Activated T-cell treated with anti-CD3 and anti-CD28 coated beads, Interleukin-2, amount 50 U/mL, for 72 hours (primary cell): ENCODE measurements at places on chromosomes 4 and X.

- H3K4me3 ChIP-seq, result peak overlapping the region; percentile 68
- H3K36me3 ChIP-seq, result no peaks in the 10 kb centered on the region
- peak overlapping the region; percentile 59 for H3K27ac ChIP-seq
- H3K4me1 ChIP-seq, result peaks cover 25% of the 10 kb centered on the region
- peak; percentile 39 for DNase-seq
These were observed 194.2 kb upstream of the C1QTNF7 start for GRCh38 chr4:15233626-15234025.

DNA sequence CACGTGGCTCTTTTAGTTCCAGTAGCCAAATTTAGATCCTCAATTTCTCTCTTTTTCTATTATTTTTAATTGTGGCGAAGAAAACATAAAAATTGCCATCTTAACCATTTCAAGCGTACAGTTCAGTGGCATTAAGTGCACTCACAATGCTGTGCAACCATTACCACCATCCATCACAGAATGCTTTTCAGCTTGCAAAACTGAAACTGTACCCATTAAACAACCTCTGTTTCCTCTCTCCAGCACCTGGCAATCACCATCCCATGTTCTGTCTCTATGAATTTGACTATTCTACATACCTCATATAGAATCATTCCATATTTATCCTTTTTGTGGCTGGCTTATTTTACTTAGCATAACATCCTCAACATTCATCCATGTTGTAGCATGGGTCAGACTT lies 74.9 kb downstream of the METTL14 start:
- peaks cover 2% of the 10 kb centered on the region for H3K36me3 ChIP-seq
- no peaks in the 10 kb centered on the region for H3K4me1 ChIP-seq
- no peak for DNase-seq
- H3K27me3 ChIP-seq, result no peaks in the 10 kb centered on the region
- no peak overlapping the region for H3K27ac ChIP-seq

- no peak for DNase-seq
- peaks cover 2% of the 10 kb centered on the region for H3K36me3 ChIP-seq
- H3K4me3 ChIP-seq, result no peak overlapping the region
- no peaks in the 10 kb centered on the region for H3K4me1 ChIP-seq
- peak overlapping the region; percentile 47 for H3K27ac ChIP-seq
These were observed 71.0 kb upstream of the BMP2K start for GRCh38 chr4:78704981-78705683.

GRCh38 chr4:152996672-152997071 lies 60.5 kb downstream of the FHDC1 start:
- peaks cover 10% of the 10 kb centered on the region for H3K27me3 ChIP-seq
- H3K4me3 ChIP-seq, result no peak overlapping the region
- no peak for DNase-seq
- H3K36me3 ChIP-seq, result no peaks in the 10 kb centered on the region
- H3K4me1 ChIP-seq, result no peaks in the 10 kb centered on the region

DNA sequence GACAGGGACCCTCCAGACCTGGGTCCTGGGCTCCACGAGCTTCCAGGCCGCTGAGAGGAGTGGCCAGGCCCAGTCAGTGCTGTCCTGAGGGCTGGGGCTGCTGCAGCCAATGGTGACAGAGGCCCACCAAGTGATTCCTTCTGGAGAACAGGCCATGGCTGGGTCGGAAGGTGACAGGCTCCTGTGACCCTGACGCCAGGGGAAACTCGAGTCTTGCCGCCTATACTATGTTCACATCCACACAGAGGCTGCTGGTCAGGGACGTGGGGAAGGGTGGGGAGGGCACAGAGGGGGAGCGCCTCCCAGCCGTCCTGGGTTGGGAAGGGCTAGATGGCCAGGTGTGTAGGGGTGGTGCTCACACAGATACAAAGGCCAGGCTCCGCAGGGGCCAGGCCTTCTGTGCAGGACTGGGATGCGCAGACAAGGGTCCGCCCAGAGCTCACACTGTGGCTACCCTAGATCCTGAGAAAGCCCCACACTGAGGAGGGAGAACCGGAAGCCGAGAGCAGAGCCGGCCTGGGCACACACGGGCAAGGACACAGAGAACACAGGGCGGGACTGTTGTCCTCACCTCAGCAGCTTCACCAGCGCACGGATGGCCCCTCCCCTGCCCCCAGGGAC lies 81.4 kb downstream of the HTRA3 start:
- H3K4me1 ChIP-seq, result no peaks in the 10 kb centered on the region
- peaks cover 8% of the 10 kb centered on the region for H3K27me3 ChIP-seq
- DNase-seq, result no peak
- no peak overlapping the region for H3K27ac ChIP-seq
- no peaks in the 10 kb centered on the region for H3K36me3 ChIP-seq

- peaks cover under 1% of the 10 kb centered on the region for H3K4me1 ChIP-seq
- H3K27me3 ChIP-seq, result no peaks in the 10 kb centered on the region
- H3K27ac ChIP-seq, result no peak overlapping the region
- H3K36me3 ChIP-seq, result peaks cover 9% of the 10 kb centered on the region
These were observed 139.8 kb downstream of the PTTG2 start for GRCh38 chr4:38099908-38100407.

DNA sequence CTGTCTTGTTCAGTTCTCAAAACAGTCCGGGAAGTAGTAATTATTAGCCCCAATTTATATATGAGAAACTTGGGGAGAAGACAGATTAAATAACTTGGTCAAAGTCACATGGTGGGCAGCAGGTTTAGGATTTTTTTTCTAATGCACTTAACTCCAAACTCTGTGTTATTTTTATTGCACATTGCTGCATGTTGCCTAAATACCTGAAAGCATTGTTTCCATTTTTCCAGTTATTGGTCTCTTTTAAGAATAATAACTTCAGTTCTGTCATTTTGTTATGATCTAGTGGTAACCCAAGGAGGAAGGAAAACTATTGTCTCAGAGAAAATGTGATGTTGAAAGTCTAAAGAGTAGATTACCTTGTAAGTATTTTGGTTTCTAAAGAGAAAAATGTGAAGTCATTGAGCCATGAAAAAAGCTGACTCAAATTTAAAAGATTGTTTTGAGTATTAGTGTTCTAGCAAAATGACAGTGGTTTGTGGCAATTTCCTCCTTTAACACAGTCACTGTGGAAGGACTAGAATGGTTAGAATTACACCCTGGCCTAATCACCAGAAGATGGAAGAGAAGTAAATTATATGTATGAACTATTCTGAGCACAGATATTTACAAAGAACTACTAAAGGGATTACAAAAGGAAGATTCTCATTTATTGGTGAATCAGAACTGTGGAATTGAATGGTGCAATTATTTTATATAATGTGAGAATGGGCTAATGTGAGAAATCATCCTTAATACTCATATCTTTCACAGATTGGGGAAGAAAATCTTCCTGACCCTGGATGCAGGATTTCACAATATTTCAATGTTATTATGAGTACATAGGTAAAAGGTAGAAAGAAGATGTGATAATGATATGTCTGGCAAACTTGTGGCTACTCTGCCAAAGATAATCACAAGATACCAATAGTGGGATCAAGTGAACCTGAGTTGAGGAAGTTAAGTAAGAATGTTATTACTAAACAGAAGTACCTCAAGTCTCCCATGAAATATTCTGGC lies 21.7 kb upstream of the CXCL8 start:
- peaks cover 9% of the 10 kb centered on the region for H3K4me1 ChIP-seq
- H3K27me3 ChIP-seq, result peaks cover 13% of the 10 kb centered on the region
- no peaks in the 10 kb centered on the region for H3K36me3 ChIP-seq
- no peak for DNase-seq
- no peak overlapping the region for H3K27ac ChIP-seq

- H3K36me3 ChIP-seq, result no peaks in the 10 kb centered on the region
- H3K27ac ChIP-seq, result no peak overlapping the region
- no peak for DNase-seq
- peaks cover 8% of the 10 kb centered on the region for H3K27me3 ChIP-seq
These were observed 939.8 kb downstream of the GLUD2 start for GRCh38 chrX:121987163-121987562.

GRCh38 chrX:153400146-153401132 lies 711 bp downstream of the PNMA6E start:
- no peaks in the 10 kb centered on the region for H3K4me1 ChIP-seq
- H3K4me3 ChIP-seq, result no peak overlapping the region
- no peaks in the 10 kb centered on the region for H3K36me3 ChIP-seq
- no peak overlapping the region for H3K27ac ChIP-seq
- peak; percentile 69 for DNase-seq

- DNase-seq, result no peak
- H3K27me3 ChIP-seq, result peaks cover 13% of the 10 kb centered on the region
- H3K36me3 ChIP-seq, result peaks cover 4% of the 10 kb centered on the region
These were observed 6.4 kb upstream of the UBA1 start for GRCh38 chrX:47187106-47187677.

DNA sequence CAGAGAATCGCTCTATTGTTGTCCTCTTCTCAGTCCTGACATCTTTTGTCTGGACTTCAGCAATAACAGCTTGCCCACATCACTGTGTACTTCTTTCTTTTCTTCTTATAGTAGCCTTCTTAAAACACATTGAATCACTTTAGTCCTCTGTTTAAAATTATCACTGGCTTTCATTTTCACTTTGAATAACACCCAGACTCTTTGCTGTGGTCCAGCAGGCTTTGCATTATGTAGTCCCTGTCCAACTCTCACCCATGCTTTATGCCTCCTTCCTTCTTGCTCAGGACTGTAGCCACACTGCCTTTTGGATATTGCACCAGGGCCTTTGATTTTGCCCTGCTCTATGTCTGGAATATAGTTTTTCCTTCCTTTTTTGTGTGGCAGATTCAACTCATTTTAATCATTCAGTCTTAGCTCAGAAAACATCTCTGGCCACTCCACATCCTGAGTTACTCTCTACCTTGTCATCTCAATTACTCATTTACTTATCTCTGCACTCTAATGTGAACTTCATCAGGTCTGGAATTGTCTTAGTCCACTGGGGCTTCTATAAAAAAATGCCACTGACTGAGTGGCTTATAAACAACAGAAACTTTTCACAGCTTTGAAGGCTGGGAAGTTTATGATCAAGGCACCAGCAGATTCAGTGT lies 168.2 kb downstream of the C4orf33 start:
- no peak overlapping the region for H3K4me3 ChIP-seq
- peaks cover 9% of the 10 kb centered on the region for H3K4me1 ChIP-seq
- no peak overlapping the region for H3K27ac ChIP-seq
- H3K36me3 ChIP-seq, result no peaks in the 10 kb centered on the region
- H3K27me3 ChIP-seq, result no peaks in the 10 kb centered on the region

- no peak for DNase-seq
- H3K4me1 ChIP-seq, result no peaks in the 10 kb centered on the region
These were observed 9.4 kb upstream of the CLDN34 start for GRCh38 chrX:9957743-9958142.

DNA sequence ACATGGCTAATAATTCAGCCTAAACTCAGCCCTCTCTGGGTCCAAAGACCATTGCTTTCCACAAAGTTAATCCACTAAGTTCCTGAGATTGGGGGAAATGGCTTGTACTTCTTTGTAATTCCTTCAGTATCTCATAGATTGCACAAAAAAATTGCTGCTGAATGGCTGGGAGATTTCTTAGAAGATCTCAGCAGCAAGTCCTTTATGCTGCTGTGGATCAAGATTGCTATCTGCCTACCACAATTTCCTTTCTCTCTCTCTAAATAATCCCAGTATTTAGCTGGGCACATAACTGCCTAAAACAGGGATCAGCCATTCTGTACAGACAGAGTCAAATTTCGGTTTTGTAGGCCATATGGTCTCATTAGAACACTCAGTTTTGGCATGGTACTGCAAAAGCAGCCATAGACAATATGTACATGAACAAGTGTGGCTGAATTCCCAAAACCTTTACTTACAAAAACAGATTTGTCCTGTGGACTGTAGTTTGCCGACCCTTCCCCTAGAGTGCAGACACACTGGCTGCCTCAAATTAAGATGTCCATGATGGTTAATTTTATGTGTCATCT lies 18.5 kb upstream of the HOPX start:
- H3K27ac ChIP-seq, result no peak overlapping the region
- no peaks in the 10 kb centered on the region for H3K36me3 ChIP-seq
- no peaks in the 10 kb centered on the region for H3K4me1 ChIP-seq
- no peak overlapping the region for H3K4me3 ChIP-seq

DNA sequence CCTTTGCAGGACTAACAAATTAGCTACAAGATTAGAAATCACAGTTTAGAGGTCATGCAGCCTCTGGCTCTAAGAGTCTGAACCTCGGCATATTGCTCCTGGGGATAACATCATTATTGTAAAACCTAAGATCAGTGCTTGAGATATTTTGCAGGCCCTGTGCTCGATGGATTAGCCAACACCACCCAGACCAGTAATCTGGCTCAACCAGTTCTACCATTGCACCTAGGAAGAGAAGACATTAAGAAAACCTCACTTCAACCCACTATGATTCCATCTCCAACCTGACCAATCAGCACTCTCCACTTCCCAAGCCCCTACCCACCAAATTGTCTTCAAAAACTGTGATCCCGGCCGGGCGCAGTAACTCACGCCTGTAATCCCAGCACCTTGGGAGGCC lies 43.6 kb downstream of the WFS1 start:
- H3K4me3 ChIP-seq, result no peak overlapping the region
- H3K27me3 ChIP-seq, result peaks cover 41% of the 10 kb centered on the region
- no peak for DNase-seq
- H3K36me3 ChIP-seq, result no peaks in the 10 kb centered on the region
- no peak overlapping the region for H3K27ac ChIP-seq
- peaks cover 9% of the 10 kb centered on the region for H3K4me1 ChIP-seq

DNA sequence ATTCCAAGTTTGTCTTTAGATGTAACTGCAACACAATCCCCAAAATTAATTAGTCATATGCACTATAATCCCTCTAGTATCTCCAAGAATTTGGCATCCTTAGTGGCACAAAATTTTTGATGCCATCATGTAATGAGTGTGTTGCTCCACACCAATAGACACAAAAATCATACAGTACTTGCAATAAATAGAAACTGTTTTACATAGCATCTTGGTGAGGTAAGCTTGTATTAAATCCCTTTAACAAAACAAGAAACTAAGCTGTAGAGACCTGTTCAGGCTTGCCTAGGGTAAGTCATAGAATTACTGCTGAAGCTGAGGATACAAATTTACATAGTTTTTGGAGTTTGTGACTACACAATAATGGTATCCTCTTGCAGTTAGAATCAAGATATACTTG lies 64.5 kb upstream of the PRSS12 start:
- H3K4me1 ChIP-seq, result no peaks in the 10 kb centered on the region
- H3K36me3 ChIP-seq, result no peaks in the 10 kb centered on the region
- no peaks in the 10 kb centered on the region for H3K27me3 ChIP-seq
- DNase-seq, result no peak
- H3K27ac ChIP-seq, result no peak overlapping the region
- no peak overlapping the region for H3K4me3 ChIP-seq

DNA sequence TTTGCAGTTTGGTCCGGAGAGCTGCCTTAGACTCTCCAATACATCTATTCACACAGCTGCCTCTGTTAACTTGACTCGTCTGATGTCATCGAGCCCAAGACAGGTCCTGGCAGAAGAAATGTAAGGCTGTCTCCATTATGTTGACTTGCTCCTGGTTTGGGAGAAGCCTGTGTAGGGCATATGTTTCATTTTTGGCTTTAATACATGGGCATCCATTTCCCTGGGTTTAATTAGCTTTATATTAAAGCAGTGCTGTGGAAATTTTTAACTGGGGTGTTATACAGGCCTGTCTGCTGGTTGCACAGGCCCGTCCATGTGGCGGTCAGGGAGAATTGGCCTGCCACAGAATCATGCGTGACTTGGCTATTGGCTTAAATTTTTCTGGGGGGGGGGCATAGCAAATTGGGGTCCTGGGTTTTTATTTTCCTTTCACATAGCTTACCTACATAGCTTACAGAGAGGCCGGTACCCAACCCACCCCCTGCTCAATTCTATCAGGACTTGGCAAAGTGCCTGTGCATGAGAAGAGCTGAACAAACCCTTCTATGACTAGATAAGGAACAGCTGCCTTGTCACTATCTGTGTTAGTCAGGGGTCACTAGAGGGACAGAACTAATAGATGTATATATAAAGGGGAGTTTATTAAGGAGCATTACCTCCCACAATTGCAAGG lies 123.5 kb upstream of the WDR1 start:
- no peaks in the 10 kb centered on the region for H3K36me3 ChIP-seq
- H3K27ac ChIP-seq, result no peak overlapping the region
- no peak overlapping the region for H3K4me3 ChIP-seq
- peaks cover 2% of the 10 kb centered on the region for H3K27me3 ChIP-seq
- H3K4me1 ChIP-seq, result no peaks in the 10 kb centered on the region
